ENCODE measurements at places on chromosomes 2 and 18. TPM values are rescaled to one million over a fixed set of nuclear protein-coding genes. Genes with fewer than 3 reads are reported as not detected.
A peak's percentile ranks its signal among the peaks of the same experiment; 100 is the strongest.

The CHRNG gene
- total RNA-seq = not detected

DNA sequence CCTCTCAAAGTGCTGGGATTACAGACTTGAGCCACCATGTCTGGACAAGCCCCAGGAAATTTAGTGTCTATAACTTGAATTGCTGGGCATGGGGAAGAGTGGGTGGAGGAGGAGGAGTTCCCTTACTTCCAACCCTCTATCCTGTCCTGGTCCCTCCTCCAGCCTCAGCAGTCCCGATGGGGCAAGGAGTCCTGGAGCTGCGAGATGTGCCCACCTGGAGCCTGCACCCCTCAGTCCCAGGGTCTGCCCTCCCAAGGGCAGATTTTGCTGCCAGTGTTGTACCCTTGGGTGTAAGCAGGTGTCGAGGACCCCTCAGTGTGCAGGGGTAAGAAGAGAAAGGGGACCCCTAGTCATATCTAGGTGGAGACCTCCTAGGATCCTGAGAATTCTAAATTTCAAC lies 2.8 kb downstream of the VAMP8 start:
- DNase-seq = no peak

GRCh38 chr18:25595274-25596060 lies 243.5 kb upstream of the ZNF521 start:
- DNase-seq = no peak

GRCh38 chr2:201128933-201129505 lies 13.1 kb downstream of the CFLAR start:
- DNase-seq = no peak

DNA sequence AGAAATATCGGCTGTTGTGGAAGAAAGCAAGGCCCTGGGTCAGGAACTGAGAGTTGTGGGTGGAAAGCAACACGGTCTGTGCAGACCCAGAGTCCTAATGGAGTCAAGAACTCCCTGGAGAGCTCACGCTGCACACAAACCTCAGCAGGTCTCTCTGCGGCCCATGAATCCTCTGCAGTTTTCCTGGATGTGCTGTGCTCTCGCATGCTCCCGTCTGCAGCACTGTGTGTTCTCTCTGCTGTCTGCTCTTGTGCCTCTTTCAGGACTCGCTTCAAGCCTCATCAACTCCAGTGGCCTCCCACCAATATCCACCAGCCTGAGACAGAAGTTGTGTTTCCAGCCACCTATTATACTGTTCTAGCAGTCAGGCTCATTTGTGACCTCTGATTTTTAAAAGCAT lies 24.3 kb downstream of the RNU4ATAC start:
- no peak for DNase-seq

DNA sequence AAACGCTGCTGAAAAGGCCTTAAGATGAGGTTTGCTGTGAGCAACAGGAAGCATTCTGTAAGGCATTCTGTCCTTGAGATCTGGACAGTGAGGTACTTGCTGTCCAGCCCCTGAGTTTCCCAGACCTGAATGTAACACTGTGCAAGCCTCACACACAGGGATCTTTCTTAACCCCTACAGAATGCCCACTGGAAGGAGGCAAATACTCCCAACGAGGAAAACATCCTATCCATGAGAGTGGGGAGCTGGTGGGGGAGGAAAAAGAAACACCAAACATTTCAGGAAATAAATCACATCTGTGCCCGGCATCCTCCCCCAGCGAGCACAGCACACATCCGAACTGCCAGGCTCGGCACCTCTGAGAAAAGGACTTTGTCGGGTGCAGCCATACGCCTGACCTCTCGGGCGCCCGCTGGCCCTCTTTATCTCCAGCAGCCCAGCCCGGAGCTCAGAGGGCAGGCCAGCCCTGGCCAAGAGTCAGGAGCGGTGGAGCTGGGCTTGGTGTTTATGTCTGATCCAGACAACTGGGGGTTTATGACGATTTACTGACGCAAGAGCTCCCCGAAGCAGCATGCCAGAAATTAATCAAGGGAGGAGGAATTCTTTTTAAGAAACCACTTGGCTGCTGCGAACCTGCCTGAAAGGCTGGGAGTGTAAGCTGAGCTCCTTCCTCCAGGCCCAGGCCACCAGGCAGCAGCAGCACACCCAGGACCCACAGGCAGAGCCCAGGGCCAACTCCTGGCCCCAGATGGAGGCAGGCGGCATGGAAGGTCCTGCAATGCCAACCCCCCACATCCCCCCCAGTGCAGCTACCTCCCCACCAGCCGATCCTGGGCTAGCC lies 72.2 kb downstream of the HDAC4 start:
- DNase-seq = peak; percentile 87

DNA sequence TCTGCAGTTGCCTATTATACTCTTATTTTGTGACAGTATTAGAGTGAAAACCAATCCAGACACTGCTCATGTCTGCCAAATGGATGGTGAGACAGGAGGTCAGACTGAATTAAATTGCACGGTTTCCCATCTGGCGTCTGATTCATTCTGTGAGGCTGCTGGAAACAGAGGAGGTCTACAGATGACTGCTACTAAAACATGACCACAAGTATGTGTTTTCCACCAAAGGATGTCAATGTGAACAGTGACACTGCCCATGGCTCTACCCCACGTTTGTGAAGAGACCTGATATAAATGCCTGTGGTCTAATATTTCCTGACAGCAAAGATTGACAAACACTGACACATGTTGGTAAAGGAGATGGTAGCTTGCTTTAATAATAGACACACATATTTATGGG lies 104.3 kb upstream of the ST6GAL2 start:
- no peak for DNase-seq

GRCh38 chr2:237669283-237669627 lies 41.9 kb downstream of the LRRFIP1 start:
- no peak for DNase-seq

The CENPA gene
- 2.8 TPM for total RNA-seq

DNA sequence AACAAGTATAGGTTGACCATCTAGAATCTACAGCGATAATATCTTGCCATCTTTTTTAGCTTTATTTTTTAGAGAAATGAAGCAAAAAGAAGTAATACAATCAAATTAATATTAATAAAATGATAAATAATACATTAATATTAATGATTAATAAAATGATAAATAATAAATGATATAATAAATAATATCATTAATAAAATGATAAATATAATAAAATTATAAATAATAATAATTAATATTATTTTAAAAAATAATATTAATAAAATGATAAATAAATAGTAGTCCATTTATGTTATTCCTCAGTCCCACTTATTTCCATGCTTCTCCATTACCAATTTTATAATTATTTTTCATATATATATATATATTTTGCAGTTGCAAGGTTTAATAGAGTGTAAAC lies 3.2 kb upstream of the REG3A start:
- DNase-seq = no peak

The LYPD6B gene
- total RNA-seq = 0.27 TPM

DNA sequence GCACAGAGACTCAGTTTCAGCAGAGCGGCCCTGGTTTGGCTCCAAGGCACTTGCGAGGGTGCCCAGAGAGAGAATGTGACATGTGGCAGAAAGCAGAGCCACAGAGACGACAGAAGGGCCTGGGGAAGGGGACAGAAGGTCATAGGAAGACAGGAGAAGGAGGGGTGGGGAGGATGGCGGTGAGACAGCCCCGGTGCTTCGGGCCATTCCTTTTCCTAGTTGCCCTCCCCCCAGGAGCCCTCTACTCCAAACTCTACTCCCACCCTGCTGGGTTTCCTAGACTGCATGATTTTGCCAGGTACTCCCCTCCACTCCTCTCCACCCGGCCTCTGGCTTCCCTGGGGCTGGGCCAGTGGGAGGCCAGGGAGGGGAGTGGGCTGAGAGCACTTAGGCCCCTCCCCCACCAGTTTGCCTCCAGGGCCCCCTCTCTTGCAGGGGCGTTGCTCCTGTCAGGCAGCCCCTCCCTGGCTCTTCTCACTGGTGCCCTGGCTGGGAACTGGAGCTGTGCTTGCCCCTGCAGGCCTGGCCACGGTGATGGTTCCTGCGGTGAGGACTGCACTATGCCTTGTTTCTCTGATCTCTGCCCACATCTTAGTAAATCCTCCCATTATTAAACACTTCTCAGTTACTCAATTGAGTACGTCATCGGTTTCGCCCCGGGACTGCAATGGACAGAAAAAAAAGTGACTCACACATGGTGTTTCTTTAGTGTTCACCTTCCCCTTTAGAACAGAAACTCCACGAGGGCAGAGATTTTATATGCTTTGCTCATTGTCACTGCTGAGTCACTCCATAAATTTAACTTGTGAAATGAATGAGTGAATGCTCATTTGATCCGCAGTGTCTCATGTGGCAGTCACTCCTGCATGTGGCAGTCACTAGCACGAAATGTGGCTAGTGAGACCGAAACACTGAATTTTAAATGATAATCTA lies 58.7 kb upstream of the SP3 start:
- DNase-seq = peak; percentile 59

The SLC5A7 gene
- total RNA-seq = 0.21 TPM

DNA sequence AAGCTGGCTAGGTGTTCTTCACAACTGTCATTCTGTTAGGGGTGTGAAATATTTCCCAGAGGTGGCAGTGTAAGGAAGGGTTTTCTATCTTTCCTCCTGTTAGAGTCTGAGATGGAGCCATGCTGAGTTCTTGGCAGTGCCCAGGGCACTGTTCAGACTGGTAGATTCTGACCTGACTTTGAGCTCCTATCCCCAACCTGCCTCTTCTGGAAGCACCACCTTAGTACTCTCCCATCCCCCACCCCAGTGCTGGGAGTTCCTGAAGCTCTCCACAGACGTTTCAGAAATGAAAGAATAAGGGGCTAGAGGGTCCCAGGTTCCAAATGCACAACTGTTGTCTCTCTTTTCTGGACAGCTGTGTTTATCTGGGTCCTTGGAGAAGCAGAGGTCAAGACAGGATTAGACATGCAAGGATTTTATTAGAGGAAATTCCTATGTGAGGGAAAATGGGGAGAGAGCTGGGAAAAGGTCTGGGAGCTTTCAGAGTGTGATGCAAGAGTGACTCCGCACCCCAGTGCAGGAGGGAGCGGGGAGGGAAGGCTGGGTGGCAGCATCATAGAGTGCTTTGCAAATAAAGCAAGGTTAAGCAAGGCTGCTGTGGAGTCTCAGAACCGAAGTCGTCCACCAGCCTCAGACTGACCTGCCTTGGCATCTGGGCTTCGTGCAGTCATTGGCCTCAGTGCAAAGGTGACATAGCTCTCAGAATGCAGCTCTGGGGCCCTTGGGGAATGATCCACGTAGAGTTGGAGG lies 75.5 kb downstream of the SLC4A3 start:
- no peak for DNase-seq

GRCh38 chr2:122203523-122203922 lies 448.1 kb downstream of the TSN start:
- no peak for DNase-seq

- DNase-seq = peak; percentile 43
These were observed 25.9 kb upstream of the IMPA2 start for GRCh38 chr18:11955239-11956029.

The NDC80 gene
- 0.29 TPM for total RNA-seq

DNA sequence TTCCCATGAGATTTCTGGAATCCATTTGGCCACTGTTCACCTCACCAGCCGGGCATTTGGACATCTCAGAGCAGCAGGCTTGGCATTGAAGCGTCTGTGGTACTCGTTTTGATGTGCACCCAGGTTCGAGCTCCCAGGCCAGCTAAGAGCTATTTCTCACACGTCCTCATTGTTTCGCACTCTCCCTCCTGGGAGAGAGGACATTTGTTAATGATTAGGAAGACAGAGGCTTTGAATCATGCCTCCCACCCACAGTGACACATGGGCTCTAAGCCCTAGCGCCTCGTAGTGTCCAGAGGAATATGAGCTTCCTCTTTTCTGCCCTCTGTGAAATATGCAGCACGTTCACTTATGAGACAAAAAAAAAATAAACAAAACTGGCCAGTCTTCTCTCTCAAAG lies 361.8 kb downstream of the RND3 start:
- no peak for DNase-seq

- no peak for DNase-seq
These were observed 3.2 kb upstream of the NEU2 start for GRCh38 chr2:233029321-233029720.

DNA sequence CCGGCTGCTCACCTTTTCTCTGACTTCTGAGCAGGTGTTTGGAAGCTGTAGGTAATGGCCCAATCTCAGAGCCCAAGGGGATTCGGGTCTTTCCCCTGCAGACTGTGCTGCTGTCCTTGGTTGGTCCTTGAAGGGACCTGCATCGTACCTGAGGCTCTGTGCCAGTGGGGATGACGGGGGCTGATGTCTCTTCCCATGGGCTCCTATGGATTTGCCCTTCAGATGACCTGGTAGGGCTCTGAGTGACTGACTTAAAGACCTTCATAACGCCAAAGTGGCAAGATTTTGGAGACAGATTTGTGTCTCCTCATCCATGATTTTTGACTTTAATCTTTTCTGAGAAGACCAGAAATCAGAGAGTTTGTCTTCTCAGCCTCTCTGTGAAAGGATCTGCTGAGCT lies 166.1 kb downstream of the FAM210A start:
- no peak for DNase-seq

- no peak for DNase-seq
These were observed 99.1 kb downstream of the MREG start for GRCh38 chr2:215914054-215914776.

DNA sequence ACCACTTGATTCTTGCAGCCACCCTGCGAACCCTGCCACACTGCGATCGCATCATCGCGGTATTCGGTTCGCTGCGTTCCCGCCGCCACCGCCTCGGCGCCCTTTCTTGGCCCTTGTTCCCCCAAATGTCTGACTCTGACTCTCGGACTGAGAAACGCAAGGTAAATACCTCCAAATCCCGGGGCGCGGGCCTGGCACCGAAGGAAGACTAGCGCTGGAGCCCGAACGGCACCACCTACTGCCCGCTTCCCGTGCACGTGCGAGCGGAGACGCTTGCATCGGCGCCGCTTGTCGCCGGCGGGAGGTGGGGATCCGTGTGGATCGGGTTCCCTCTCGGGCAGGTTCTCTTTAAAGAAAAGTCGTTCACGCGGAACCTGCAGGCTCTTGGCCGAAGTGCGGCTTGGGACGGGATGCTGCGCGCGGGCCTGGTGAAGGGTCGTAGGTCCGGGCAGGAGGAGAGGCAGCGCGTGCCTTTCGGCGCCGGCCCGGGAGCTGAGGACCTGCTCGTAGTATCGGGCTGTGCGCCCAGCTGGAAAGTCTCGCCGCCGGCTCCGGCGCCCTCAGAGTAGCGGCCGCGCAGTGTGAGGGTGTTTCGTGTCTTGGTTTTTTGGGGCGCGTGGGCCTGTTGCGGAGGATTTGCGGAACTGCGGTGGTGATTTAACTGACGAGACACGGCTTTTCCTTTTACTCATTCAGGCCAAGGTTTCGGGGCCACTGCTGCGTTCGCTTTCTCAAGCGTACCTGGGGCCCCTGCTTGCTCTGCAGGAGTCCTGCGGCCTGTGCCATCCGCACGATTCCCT lies 514 bp downstream of the BCL2L11 start:
- DNase-seq = peak; percentile 35

- no peak for DNase-seq
These were observed 668.0 kb upstream of the FAM98A start for GRCh38 chr2:34266908-34267697.

DNA sequence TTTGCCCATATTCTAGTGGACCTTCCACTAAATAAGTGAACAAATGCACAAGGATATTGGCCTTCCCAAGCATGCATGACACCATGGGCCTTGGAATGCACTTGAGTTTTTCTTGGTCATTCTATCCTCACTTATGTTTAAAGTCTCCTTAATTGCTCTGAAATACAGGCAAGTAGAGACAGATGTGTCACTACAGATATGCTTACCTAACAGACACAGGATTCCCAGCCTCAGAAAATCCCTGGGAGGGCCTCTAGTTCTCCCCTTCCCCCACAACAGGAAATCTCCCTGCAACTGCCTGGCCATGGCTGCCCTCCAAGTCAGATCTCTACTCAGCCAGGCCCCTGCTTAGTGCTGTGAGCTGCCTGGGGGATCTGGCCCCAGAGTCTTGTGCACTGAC lies 445.2 kb downstream of the IRS1 start:
- no peak for DNase-seq

Data from uterus (tissue), 4 donors.